ENCODE measurements at places on chromosomes 5 and 9. TPM values are rescaled to one million over a fixed set of nuclear protein-coding genes. Genes with fewer than 3 reads are reported as not detected.
A peak's percentile ranks its signal among the peaks of the same experiment; 100 is the strongest.

- DNase-seq: no peak
Measured at GRCh38 chr5:72079288-72079687, 28.0 kb upstream of the MAP1B start.

DNA sequence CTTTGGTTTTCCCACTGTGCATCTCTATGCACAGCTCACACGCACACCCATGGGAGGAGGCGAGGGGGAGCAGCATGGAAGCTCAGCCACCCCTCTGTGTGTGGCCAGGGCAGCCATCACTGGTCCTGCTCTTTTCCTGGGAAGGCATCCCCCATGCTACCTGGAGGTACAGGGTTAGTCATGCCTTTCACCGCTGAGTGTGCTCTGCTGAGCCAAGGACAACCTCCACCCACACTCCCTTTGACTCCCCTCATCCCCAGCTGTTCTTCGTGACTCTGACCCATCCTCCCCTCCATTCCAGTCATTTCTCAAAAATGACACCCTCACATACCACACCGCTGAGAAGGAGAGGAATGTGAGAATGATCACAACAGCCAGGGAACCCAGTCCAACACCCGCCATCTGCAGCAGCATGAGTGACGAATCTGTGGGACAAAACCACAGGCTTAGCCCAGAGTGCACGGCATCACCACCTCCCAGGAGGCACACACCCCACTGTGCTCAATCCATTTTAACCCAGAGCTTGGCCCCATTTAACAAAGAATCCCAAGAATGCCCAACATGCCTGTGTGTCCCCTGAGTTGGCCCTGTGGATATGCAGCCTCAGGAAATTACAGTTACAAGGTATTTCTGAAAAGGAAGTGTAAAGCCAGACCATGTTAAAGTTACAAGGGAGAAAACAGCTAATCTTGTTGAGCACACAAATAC, 133.4 kb downstream of the SUSD1 start:
- no peak for DNase-seq

FAT2 gene
- total RNA-seq: 65.1 TPM

DNA sequence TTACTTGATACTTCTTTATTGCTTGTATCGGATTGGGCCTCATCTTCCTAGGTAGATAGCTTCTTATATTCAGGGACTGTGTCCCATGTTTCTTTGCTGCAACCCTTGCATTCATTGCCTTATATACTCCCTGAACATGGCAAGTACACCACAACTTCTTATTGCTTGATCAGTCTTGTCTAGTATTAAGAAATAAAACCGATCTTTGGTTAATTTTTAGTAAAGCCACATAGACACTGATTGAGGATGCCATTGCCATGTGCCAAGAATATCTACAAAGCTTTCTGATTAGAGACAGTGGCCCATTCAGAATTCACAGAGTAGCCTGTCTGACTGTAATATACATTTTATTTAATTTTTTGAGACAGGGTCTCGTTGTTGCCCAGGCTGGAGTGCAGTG, 34.7 kb upstream of the ANKRD55 start:
- DNase-seq: no peak

DNA sequence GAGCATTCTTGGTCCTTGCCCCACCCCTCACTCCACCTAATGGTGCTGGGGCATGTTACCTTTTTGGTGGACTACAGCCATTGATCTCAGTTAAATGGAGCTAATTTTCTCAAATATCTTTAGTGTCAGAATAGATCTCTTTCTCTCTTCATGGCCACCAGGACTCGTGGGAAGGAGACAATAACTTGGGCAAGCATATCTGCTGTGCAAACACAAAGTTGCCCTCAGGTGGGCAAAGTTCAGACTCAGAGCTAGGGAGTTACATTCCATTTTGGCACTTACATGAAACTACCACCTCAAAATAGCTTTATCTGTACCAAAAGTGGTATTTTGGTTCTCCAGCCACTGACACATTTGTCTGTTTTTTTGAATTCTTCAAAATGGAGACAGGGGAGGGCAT, 671.9 kb upstream of the KLF4 start:
- DNase-seq: no peak

RMRP gene
- total RNA-seq: 3,373 TPM

LOX gene
- 6.5 TPM for total RNA-seq

DNA sequence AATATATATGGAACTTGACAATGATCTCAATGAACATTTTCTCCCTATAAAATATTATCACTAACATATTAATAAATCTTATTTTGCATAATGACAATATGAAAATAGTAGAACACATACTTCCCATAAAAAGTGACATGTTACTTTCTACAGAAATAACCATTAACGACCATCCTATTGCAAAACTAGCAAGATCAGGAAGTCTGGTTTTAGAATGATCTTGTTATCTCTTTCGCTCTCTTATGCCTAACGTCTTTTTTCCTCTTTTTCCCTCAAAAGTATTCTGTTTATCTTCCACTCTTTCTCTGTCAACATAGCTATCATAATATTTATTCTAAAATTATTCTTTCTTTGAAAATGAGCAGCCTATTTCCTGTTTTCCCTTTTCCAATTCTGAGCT, 21.6 kb upstream of the C5orf46 start:
- no peak for DNase-seq

- DNase-seq: no peak
Measured at GRCh38 chr5:96901384-96901783, 25.1 kb downstream of the ERAP2 start.

MLANA gene
- not detected for total RNA-seq

CDC20B gene
- not detected for total RNA-seq

GRCh38 chr5:171628633-171628974, 157.0 kb upstream of the SMIM23 start:
- DNase-seq: no peak

DNA sequence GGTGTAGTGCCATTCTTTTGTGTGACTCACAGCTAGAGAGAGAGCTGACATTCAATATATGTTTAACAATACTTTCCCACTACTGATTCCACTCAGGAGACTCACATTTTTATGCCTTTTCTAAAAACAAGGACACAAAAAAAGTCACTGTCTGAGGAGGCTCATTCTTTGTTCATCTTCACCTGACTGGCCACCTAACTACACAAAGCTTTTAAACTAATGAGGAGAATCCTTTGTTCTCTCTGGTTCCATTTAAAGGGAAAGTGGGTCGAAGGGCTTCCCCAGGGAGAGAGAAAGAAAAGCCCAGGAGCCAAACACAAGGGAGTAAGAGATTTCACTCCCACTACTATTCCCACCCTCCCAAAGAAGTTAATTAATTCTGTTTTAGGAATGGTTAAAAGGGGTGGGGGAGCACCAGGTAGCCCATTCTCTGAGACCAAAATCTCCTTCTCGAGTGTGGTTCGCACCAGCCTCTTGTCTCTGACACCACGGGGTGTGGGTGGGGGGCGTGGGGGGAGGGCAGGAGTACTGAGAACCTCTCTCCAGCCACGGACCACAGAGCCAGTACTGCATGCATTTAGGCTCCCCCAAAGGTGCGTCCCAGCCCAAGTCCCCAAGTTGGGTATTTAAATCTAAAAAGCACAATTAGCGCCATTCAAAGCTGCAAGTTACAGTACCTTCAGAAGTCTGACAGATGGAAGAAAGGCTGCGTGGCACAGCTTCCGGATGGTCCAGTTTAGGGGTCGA, 747 bp downstream of the TRPM3 start:
- DNase-seq: no peak

- peak; percentile 72 for DNase-seq
Measured at GRCh38 chr5:141850244-141850768, 27.9 kb downstream of the PCDH1 start.

DNA sequence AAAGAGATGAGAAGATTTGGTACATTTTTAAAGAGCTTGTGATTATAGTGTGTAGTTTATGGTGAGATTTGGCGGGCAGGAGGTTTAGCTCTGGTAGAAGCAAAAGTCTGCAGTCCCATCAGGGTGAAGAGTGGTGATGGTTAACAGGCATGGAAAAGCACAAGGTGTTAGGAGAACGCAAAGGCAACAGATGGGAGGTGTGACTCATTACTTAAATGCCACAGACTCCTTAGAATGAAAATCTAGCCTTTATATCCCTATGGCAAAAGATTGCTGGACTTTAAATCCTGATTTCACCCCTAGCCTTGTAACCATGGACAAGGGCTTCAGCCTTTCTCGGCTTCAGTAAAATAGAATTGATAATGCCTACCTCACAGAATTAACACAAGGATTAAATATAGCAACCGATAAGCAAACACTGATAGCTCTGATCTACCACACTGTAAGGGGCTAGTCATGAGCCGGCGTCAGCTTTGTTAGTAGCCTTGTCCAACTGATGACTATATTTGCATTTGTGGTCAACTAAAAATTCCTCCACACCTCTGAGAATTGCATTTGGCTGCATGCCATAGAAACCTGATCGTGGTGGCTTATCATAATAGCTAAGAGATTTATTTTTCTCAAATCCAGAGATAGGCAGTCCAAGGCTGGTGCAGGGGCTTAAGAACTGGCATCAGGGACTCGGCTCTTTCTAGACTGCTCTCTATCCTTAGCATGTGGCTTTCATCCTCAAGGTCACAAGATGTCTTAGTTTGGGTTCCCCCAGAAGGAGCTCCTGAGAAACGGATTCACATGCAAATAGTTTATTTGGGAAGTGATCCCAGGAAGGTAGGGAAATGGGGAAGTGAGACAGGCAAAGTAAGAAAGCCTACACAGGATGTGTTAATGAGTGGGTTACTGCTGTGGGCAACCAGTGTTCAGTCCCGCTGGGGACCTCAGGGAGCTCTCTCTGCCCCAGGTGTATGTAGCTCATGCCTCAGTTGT, 19.6 kb downstream of the MFAP3 start:
- no peak for DNase-seq

DAPK1 gene
- 100 TPM for total RNA-seq

DNA sequence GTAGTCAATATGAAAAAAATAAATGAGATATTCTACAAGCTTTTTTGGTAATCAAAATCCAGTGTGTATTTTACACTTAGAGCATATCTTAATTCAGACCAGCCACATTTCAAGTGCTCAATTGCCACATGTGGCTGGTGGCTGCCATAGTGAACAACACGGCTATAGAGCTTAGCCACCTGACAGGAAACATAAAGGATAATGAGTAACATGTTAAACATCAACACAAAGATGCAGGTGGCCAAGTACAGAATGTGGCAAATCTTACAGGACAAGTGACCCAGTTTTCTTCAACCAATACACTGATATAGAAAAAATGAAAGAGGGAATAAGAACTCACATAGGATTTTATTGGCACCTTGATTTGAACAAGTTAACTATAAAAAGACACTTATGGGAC, 61.4 kb downstream of the KIF24 start:
- no peak for DNase-seq
